ENCODE measurements at places on chromosomes 16 and 17.
A peak's percentile ranks its signal among the peaks of the same experiment; 100 is the strongest.

- DNase-seq, result no peak
Observed at GRCh38 chr17:27082775-27083154, 211.1 kb upstream of the WSB1 start.

DNA sequence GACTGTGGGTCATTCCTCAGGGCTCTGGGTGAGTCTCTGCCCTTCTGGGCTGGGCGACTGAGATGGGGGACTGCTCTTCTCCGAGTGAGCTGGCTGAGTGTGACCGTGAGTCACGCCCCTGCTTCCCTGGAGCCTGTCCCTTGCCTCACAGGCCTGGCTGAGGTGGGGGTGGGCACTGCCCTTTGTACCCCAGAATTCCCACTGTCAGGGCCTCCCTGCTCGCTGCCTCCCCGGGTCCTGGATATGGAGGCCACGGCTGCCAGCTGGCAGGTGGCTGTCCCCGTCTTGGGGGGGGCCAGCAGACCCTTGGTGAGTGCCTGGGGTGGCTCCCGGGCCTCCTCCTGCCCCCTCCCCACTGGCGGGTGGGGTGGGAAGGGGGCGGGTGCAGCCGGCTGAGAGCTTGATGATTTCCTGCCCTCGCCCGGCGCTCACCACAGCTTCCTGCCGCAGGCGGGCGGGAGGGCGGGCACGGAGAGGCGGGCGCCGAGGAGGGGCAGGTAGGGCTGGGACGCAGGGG is at the start of gene LAT:
Gene LAT, plus strand, starts transcription at position 434 of the 517 bp plus-strand sequence. CDS start 366 bp downstream, outside the sequence.
- no peak for DNase-seq

- DNase-seq, result no peak
Observed at GRCh38 chr16:51453251-51453650, 302.2 kb upstream of the SALL1 start.

GRCh38 chr16:81265658-81266451 is 27.4 kb downstream of the BCO1 start:
- no peak for DNase-seq

DNA sequence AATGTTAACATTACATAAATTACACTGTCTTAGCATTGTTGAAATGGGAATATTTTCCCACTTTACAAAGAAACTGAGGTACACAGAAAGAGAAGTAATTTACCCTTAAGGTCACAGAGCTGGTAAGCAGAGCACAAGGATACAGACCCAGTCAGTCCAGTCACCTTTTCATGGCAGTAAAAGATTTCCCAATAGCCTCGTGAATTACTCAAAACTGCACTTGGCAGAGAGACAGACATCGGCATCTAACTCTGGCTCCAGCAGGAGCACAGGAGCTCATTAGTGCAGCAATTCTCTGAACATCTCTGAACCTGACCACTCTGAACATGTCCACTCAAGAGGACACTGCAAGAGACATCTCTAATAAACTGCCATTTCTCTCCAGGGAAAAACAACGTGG is 3.1 kb downstream of the TEX2 start:
- DNase-seq, result no peak

GRCh38 chr16:74078511-74079231 is 217.9 kb upstream of the PSMD7 start:
- no peak for DNase-seq

DNA sequence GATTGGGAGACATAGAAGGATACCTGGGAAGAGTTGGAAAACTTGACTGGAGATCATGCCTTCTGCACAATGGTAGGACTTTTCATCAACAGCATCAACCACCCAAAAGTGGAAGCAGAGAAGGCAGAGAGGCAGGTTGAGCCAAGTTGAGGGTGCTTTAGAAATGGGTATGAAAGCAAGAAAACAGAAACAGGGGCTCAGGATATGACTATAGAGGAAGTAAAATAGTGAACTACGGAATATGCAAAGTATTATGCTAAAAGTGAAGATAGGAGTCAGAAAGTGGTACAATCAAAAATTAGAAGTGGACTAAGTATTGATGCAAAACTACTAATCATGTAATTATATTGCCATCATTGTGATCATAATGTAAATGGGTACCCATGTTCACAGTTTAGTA is 16.1 kb upstream of the ARHGAP44 start:
- DNase-seq, result no peak

GRCh38 chr17:76532072-76532651 is 5.3 kb downstream of the CYGB start:
- DNase-seq, result peak; percentile 58

DNA sequence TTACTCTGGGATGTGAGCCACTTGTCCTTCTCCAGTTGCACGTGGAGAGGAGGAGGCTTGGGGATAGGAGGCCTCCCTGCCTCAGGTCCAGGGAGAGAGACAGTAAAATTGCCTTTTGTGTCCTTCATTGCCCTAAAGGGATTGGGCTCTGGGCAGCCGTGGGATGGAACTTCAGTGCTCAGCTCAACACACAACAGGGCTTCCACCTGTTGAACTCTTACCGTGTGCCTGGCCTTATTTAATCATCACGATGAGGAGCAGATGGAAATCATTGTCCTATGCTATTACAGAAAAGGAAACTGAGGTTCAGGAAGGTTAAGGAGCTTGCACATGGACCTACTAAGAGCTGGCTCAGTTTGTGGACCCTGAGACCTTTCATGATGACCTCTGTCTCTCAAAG is 92.4 kb upstream of the CDC42EP4 start:
- DNase-seq, result no peak

- DNase-seq, result peak; percentile 97
Observed at GRCh38 chr17:74118504-74118903, 85.0 kb upstream of the RPL38 start.

DNA sequence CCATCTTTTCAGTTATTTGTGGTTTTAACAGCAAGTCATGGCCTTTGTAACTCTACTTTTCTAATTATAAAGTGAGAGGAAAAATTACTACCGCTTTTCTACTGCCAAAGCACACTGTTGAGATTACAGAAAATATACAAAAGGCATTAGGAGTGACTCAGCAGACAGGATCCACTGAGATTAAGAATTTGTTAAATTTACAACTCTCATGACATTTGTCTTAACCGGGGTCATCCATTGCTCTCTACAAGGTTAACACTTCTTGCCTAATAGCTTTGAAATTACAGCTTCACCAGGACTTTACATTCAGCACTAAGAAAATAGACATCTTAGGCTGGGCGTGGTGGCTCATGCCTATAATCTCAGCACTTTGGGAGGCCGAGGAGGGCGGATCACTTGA is 93.4 kb downstream of the SSH2 start:
- DNase-seq, result no peak

GRCh38 chr17:59812139-59812538 is 80.6 kb downstream of the TUBD1 start:
- DNase-seq, result no peak

DNA sequence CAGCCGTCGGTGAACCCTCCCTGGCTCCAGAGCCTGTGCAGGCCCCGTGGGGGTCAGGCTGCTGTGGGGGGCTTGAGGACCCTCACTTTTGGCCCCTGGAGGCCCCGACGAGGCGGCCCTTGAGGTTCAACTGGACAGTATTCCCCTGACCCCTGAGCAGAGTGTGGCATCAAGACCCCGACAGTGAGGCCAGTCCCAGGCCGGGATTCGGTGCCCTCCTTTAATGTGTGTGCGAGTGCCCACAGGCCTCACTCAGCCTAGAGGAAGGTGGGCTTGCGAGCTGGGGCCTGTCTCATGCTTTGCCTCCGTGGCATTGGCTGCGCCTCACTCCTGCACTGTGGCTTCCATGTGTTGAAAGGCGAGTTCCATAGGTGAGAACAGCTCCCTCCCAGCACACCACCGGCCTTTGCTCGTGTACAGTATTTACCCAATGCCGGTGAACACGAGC is 94.5 kb downstream of the METRNL start:
- DNase-seq, result no peak

GRCh38 chr17:78411241-78411857 is 32.9 kb downstream of the PGS1 start:
- no peak for DNase-seq

DNA sequence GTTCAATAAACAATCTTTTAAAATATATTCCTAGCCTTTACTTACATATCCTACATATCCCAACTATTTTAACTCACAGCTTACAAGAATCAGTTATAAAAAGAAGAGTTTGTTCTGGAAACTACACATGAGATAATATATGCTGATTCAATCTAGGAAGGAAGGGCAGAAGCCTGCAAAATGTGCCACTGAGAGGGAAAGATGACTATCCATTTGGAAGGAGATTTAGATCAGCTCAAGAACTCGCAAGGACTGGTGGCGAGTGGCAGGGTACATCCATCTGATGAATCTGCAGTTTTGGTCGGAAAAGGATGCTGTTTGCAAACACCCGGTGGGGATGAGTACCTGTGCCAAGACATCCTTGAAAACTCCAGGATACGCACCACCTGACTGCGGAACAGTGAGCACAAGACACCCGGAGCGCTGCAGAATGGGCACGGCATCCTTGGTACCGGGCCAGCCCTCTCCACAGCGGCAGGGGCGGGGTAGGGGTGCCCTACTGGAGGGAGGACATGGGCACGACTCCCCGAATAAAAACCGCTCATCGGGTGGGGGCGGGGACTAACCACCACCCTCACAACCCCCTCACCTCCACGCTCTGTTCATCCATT is 723 bp downstream of the TRIM37 start:
- peak; percentile 51 for DNase-seq

- DNase-seq, result no peak
Observed at GRCh38 chr17:75341784-75342486, 52.7 kb upstream of the SLC25A19 start.

GRCh38 chr17:48586355-48587258 is 3.4 kb downstream of the HOXB3 start:
- DNase-seq, result no peak

DNA sequence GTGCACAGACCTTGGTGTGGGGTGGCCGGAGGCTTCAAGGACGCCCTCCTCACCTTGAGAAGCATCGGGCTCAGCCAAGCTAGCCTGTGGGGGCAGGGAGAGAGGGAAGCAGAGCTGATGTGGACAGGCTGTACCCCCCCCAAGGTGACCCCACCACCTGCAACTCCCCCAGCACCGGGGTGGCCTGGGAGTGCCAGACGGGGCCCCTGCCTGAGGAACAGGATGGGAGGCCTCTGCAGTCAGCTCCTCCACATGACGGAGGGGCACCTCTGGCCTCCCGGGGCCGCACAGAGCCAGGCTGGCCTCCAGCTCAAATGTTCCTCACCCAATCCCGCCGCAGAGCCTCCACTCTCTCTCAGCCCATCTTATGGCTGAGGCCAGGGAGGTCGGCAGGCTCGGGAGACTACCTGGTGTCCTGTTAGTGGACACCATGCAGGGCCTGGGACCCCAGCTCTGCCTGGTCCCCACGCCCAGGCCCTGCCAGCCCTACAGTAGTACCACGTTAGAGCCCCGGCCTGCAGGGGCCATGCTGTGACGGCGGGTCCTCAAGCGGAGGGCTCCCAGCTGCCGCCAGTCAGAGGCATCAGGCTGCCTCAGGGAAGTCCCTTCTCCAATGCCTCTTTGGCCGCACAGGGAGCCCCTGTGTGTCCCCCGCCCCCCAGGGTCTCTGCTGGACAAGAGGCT is 19.4 kb upstream of the SLC38A10 start:
- DNase-seq, result no peak

- DNase-seq, result no peak
Observed at GRCh38 chr17:55768936-55769624, 18.2 kb downstream of the PCTP start.

DNA sequence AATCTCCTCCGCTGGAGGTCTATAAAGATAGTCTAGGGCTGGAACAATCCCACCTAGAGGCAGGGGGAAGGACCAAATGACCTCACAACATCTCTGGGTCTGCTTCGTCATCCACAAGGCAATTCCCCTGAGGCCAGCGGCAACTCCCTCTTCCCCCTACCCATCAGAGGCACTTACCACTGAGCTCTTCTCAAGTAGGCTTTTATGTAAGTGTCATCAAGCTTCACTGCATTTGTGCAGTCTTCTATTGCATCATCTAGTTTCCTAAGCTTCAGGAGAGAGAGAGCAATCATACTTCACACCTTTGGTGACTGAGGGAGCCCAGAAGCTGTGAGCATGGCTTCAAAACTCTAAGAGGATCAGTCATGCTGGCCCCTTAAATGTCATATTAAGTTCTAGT is 21.0 kb downstream of the CNP start:
- peak; percentile 36 for DNase-seq

GRCh38 chr17:14436266-14436665 is 135.4 kb downstream of the HS3ST3B1 start:
- no peak for DNase-seq

GRCh38 chr16:15516609-15517008 is 82.2 kb downstream of the BMERB1 start:
- DNase-seq, result no peak

DNA sequence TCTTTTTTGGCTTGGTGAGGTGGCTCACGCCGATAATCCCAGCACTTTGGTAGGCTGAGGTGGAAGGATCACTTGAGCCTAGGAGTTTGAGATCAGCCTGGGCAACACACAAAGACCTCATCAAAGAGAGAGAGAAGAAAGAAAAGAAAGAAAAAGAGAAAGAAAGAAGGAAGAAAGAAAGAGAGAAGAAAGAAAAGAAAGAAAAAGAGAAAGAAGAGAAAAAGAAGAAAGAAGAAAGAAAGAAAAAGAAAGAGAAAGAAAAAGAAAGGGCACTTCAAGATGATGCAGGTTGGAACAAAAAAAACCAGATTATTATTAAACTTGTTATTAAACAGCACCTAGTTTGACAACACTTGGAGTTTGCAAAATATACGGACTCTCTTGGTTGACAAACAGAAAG is 21.2 kb upstream of the ADCY9 start:
- no peak for DNase-seq

DNA sequence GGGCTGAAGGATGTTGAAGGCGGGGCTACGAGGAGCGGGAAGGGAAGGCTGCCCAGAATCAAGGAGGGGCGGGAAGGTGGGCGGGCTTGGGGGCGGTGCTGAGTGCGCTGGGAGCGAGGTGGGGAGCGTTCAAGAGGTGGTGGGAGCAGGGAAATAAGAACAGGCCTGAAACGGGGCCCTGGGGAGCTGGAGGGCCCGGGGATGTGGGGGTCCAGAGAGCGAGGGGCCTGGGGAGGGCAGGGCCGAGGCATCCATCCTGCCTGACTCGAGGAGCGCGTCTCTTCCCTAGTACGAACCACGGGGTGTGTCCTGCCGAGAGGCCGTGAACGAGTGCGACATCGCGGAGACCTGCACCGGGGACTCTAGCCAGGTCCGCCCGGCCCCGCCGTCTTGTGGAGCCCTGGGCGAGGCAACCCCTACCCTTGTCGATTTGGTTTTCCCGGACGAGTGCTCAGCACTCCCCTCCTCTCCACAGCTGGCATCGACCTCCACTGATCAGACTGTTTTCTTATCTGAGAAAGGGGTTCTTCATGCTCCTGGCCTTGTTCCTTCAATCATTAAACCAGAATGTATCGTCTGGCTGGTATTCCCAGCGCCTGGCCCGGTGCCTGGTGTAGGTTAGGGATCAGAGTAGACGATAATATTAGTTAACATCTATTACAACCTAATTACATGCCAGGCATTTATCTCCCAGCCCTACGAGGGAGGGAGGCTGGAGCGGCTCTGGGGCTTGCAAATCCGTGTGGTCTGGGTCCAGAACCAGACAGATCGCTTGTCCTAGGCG is 17.2 kb downstream of the ADAM11 start:
- DNase-seq, result no peak

GRCh38 chr17:38912221-38912813 is 13.1 kb upstream of the LASP1NB start:
- no peak for DNase-seq

- DNase-seq, result peak; percentile 10
Observed at GRCh38 chr17:53949473-53950090, 126.9 kb downstream of the KIF2B start.

Measured in mesendoderm (in vitro differentiated cells).